ENCODE measurements at places on chromosomes 16 and 17.

GRCh38 chr17:61144137-61144536 lies 255.5 kb upstream of the TBX2 start:
- no peak for DNase-seq

DNA sequence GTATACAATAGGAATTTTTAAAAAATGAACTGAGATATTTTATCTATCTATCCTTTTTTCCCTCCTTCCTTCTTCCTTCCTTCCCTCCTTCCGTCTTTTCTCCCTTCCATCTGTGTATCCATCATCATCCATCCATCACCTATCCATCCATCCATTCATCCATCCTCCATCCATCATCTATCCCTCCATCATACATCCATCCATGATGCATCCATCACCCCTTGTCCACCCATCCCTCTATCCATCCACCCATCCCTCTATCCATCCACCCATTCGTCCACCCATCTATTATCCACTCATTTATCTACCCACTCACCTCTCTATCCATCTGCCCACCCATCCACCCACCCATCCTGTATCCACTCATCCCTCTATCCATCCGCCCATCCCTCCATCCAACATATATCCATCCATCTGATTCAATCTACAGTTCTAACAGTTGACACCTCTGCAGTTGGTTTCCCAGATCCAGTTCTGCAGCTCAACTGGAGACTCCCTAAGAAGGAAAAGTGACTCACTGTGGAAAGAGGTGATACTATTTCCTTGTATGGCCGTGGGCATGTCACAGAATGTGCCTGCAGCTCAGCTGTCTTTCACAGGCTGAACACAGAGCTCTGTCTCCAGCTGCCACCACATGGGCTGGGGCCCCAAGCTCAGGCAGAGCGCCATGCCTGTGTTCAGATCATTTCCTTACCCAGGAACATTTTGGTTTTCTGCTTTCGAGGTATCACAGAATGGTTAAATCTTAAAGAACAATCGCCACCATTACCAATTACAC lies 130.8 kb downstream of the XYLT1 start:
- no peak for DNase-seq

GRCh38 chr17:78935419-78936323 lies 10.5 kb upstream of the TIMP2 start:
- DNase-seq: no peak

DNA sequence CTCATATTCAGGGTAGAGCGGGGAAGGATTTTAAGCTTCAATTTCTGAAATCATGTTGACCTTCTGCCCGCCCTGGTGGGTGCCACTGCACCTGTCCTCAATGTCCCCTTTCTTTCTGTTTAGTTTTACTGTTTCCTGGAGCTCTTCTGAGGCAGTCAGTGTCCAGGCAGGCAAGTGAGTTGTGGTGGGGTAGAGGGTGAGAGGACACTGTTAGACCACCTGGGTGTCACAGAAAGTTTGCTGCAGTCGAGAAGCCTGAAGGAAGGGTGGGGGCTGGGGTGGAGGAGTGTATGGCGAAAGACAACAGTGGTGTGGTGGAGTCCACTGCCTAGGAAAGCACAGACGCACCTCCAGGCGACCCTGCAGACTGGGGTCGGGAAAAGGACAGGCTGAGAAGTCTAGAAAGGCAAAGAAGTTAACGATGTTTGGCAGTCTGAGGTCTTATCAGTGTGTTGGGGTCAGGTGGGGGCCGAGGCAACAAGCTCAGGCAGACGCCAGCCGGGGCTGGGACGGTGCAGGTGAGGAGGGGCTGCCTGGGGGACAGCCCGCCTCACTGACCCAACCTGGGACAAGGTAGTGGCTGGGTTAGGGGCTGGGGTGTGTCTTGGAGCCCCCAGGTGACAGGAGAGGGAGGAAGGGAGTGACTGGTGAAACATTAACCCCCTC lies 23.3 kb upstream of the HOXB13 start:
- no peak for DNase-seq

DNA sequence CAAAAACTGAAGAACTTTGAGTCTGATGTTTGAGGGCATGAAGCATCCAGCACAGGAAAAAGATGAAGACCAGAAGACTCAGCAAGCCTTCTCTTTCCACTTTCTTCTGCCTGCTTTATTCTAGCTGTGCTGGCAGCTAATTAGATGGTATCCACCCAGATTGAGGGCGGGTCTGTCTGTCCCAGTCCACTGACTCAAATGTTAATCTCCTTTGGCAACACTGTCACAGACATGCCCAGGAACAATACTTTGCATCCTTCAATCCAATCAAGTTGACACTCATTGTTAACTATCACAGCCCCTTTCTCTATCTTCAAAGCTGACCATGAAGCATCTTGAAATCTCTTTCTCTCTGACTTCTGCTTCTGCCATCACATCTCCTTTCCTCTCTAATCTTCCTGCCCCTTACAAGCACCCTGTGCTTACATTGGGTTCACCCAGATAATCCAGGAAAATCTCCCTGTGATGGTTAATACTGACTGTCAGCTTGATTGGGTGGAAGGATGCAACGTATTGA lies 115.9 kb upstream of the CDH13 start:
- DNase-seq: no peak

DNA sequence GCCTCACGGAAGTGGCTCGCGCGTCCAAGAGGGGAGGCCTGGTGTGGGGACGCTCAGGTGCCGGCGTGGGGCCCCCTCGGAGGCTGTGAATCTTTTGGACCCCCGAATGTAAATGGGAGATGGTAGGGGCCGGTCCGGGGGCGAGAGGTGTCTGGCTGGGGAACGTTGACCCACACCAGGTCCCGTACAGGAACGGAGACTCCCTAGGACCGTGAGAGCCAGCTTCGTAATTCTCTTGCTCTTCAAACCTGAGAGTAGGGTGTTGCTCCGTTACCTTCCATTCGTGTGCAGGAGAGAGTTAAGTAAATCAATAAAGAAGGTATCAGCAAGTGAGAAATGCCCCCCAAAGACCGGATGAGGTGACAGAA lies 481 bp downstream of the LYRM1 start:
- no peak for DNase-seq

GRCh38 chr17:43907425-43907981 lies at the start of gene MPP2:
TSS of gene MPP2 (minus strand) at chr17:43907536. CDS start at chr17:43904460, 3,076 bp downstream.
- DNase-seq: peak; percentile 64

- no peak for DNase-seq
These were observed 48.1 kb downstream of the BEAN1 start for GRCh38 chr16:66475232-66475631.

GRCh38 chr17:59846394-59847165 lies 46.2 kb downstream of the TUBD1 start:
- DNase-seq: no peak

DNA sequence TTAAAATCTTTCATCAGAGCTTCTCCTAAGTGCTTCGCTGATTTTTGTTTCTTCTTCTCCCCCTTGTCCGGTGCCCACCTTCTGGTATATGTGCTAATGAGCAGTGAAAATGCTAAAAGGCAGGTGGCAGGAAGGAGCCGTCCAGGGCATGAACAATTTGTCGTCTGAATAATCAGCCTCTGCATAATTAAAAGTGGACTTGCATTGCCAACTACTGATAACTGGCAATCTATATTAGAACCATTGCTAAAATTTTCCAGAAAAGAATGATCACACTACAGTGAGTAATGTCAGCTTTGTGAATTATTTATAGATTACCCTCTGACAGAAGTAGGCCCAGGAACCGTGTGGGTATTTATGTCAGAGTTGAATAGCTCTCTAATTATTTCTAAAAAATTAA lies 28.1 kb downstream of the SERPINF1 start:
- DNase-seq: no peak

DNA sequence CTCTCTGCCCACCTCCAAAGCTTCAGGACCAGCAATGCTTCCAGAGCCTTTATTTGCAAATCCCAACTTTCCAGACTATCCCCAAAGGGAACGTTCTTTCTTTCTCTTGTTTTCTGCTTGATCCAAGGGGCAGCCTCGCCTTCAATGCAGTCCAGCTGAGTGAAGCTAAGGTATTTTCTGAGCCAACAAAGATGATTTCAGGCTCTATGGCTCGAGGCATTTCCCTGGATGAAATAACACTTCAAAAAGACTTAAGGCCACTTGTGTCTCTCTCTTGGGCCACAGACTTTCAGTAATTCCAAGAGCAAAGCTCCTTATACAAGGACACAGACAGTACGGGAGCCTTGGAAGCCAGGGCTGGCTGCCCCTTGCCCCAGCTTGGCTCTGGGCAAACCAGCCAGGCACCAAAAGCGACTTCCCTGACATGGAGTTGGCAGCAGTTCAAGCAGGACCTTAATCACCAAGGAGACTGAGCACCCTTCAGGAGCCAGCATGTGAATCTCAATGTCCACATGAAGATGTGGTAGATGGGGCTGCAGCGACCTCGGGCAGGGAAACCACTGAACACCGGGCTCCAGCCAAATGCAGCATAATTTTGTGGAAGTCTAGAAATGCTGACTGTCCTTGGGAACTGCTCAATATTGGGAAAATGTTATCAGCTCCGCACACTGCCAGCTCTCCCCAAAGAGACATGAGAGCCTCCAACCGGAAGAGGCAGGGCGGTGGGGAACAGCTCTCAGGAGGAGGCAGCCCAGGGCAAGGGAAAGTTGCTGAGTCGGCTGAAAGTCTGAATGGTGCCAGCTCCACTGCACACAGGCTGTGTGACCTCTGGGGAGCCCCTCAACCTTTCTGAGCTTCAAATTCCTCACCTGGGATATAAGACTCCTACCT lies 39.0 kb downstream of the TK2 start:
- no peak for DNase-seq

- no peak for DNase-seq
These were observed 24.6 kb downstream of the VAT1L start for GRCh38 chr16:77812856-77813500.

- peak; percentile 88 for DNase-seq
These were observed at the start of the genes MYO19 and PIGW for GRCh38 chr17:36534840-36535668. TSS of gene MYO19 (minus strand) at chr17:36534868. CDS start at chr17:36532538, 2,330 bp downstream. TSS of gene PIGW (plus strand) at chr17:36534987. CDS start at chr17:36537102, 2,115 bp downstream.

DNA sequence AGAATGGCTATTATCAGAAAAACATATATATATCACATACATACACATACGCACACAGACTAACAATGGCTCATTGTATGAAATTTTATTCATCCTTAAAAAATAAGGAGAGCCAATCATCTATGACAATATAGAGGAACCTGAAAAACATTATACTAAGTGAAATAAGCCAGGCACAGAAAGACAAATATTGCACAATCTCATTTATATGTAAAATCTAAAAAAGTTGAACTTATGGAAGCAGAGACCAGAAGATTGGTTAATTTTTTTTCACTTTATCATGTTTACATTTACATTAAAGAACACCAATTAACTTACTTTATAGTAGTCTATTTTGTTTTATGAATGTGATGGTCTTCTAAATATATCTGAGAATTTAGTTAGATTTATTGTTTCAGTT lies 198.7 kb downstream of the KIF2B start:
- no peak for DNase-seq

GRCh38 chr16:56047307-56048234 lies 143.7 kb upstream of the GNAO1 start:
- no peak for DNase-seq

DNA sequence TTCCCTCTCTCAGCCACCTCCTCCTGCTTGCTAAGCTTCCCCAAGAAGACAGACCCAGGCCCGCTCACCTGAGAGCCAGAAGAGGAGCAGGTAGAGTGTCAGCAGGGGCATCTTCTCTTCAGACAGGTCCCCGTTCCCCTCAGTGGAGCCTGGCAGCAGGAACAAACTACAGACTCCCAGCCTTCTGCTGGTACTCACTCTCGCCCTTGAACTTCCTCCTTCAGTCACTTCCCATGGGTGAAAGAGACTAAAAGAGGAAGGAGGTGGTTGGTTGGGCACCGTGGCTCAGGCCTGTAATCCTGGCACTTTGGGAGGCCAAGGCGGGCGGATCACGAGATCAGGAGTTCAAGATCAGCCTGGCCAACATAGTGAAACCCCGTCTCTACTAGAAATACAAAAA lies at the start of gene CD300LF:
TSS of gene CD300LF (minus strand) at position 168 of the 400 bp plus-strand sequence. CDS start at position 111, 57 bp downstream.
- peak; percentile 63 for DNase-seq

DNA sequence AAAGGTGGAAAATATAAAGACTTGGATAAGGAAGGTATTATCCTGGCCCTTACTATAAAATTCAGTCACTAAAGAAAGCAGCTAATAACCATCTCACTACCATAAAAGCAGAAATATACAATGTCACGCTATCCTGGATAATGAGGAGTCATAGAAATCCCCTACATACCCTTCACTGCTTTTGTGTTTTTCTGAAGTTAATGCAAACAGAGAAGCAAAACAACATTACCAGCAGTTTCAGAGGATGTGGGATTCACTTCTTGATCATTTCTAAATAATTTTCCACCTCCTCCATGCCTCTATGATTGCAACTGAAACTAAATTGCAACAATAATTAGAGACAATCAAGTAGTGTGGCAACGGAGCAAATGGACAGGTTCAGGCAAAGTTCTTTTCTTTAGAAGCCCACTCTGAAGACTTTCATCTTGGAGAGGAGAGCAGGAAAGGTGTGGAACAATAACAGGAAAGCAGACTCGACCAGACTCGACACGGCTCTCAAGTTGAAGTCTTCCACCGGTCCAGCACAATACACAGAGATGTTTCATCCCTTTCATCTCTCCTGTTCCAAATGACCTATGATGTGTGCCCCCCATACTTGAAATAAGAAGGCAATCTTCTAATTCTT lies 10.2 kb downstream of the CYTH1 start:
- DNase-seq: no peak

GRCh38 chr16:46908540-46909372 lies 24.6 kb downstream of the GPT2 start:
- peak; percentile 40 for DNase-seq

DNA sequence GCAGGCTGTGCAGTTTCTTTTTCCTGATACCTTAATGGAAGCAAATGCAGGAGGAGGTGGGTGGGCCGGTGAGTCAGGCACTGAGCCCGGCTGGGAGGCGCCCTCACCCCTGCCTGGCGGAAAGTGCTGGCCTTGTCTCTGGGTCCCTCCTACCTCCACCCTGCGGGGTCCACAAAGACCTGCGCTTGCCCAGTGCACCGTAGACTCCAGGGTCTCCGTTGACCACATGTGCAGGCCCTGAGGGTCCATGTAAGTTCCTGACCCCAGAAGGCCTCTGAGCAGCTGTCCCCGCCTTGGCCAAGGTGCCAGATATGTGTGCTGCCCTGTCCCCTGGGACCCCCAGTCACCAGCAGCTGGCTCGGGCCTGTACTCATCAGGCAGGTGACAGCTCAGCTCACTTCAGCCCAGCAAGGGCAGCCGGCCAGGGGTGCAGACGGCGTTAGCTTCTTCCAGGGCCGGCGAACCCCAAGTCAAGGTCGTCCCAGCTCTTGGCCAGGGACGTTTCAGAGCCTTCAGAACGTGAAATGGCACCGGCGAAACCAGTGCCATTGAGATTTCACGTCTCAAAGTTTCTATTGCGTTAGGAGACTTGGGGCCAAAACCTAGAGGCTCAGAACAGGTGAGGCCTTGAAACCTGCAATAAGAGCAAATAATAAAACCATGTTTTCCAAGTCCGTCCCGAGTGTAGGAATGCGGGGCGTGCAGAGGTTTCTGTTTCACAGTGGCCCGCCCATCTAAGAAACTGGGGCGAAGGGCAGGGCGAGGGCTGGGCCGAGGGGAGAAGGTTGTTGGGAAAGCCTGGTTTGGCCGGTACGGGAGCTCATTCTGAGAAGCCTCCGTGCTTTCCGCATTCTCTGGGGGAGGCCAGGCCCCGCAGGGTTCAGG lies 12.1 kb downstream of the METRNL start:
- no peak for DNase-seq

GRCh38 chr17:38420518-38420917 lies 7.7 kb upstream of the ARHGAP23 start:
- no peak for DNase-seq

Measured in CD4-positive, alpha-beta T cell treated with Interleukin-15 for 1 hour (primary cell).